Endothelial cell (in vitro differentiated cells): ENCODE measurements at places on chromosomes 11 and 22.

- DNase-seq: no peak
- H3K36me3 ChIP-seq: no peaks in the 10 kb centered on the region
- no peaks in the 10 kb centered on the region for H3K27me3 ChIP-seq
Measured at GRCh38 chr11:132886335-132886734, 646.0 kb downstream of the OPCML start.

GRCh38 chr22:49599039-49599438 is 228.6 kb downstream of the BRD1 start:
- no peaks in the 10 kb centered on the region for H3K36me3 ChIP-seq
- H3K27ac ChIP-seq: no peak overlapping the region
- DNase-seq: no peak
- H3K27me3 ChIP-seq: no peaks in the 10 kb centered on the region
- no peak overlapping the region for H3K4me3 ChIP-seq

- H3K4me1 ChIP-seq: peaks cover 10% of the 10 kb centered on the region
- H3K27me3 ChIP-seq: peaks cover 3% of the 10 kb centered on the region
- H3K4me3 ChIP-seq: no peak overlapping the region
- H3K27ac ChIP-seq: no peak overlapping the region
Measured at GRCh38 chr22:25509374-25509791, 55.1 kb upstream of the GRK3 start.

GRCh38 chr11:125057693-125058016 is 5.5 kb upstream of the SLC37A2 start:
- no peak for DNase-seq
- no peak overlapping the region for H3K27ac ChIP-seq
- H3K4me1 ChIP-seq: no peaks in the 10 kb centered on the region
- H3K4me3 ChIP-seq: no peak overlapping the region

GRCh38 chr22:46058091-46058420 is 81.1 kb upstream of the WNT7B start:
- H3K36me3 ChIP-seq: no peaks in the 10 kb centered on the region
- peaks cover 2% of the 10 kb centered on the region for H3K4me1 ChIP-seq
- H3K27me3 ChIP-seq: peaks cover 4% of the 10 kb centered on the region
- no peak overlapping the region for H3K27ac ChIP-seq

DNA sequence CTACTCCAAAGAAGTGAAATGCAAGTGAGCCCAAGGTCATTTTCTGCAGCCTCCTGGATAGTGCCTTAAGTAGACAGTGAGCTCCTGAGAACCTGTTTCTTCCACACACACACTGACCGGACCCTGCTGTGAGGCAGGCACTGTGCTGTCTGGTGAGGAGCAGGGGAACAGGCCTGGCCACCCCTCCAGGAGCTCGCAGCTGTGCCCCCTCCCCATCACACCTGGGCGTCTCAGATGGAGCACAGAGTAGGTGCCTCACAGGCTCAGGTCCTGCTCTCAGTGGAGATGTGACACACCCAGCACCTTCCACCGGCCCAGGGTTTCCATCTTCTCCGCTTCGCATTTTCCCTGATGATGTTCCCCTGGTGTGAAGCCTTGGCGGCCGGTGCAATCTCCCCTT is 174.9 kb downstream of the ST3GAL4 start:
- peaks cover 3% of the 10 kb centered on the region for H3K27me3 ChIP-seq
- DNase-seq: no peak
- no peak overlapping the region for H3K27ac ChIP-seq

- H3K4me1 ChIP-seq: peaks cover 4% of the 10 kb centered on the region
- H3K36me3 ChIP-seq: no peaks in the 10 kb centered on the region
- no peak overlapping the region for H3K27ac ChIP-seq
- H3K4me3 ChIP-seq: no peak overlapping the region
Measured at GRCh38 chr11:35247863-35248262, 108.9 kb downstream of the CD44 start.

GRCh38 chr11:66967670-66968425 is 7.3 kb upstream of the C11orf86 start:
- peak overlapping the region; percentile 34 for H3K4me3 ChIP-seq
- peaks cover 13% of the 10 kb centered on the region for H3K4me1 ChIP-seq
- no peak for DNase-seq
- no peaks in the 10 kb centered on the region for H3K36me3 ChIP-seq
